BJ (cell line): ENCODE measurements at places on chromosomes 7 and 10. TPM values are rescaled to one million over a fixed set of nuclear protein-coding genes. Genes with fewer than 3 reads are reported as not detected.
A peak's percentile ranks its signal among the peaks of the same experiment; 100 is the strongest.

GRCh38 chr10:84424731-84425167, 96.4 kb downstream of the CCSER2 start:
- DNase-seq: peak; percentile 96

GRCh38 chr7:130893441-130893894, 159.5 kb upstream of the KLF14 start:
- DNase-seq: no peak

DNA sequence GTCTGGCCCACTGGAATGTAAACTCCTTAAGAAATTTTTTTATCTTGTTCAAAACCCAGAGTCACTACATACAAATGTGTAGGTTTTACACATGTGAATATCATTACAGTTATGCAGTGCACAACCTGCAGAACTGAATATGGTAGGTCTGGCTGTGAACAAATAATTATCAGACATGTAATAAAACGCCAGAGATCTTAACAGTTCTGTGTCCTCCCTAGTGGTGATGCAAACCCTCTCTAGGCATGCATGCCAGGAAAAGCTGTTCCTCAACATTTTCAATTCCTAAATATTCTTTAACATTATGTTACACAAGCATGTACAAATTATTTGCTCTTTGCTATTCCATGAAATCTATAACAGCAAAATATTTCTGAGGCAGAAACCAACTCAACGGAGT, 124.6 kb downstream of the IMMP2L start:
- no peak for DNase-seq

GRCh38 chr7:1669064-1669951, 769 bp upstream of the ELFN1 start:
- no peak for DNase-seq

TUBAL3 gene
- polyA plus RNA-seq: not detected in 2 replicates

- DNase-seq: no peak
Observed at GRCh38 chr7:77569514-77570232, 32.6 kb downstream of the PTPN12 start.

GPR85 gene
- 2.6 and 4.8 TPM in 2 replicates for polyA plus RNA-seq

GRCh38 chr7:44958645-44959344, 20.0 kb downstream of the MYO1G start:
- no peak for DNase-seq

DNA sequence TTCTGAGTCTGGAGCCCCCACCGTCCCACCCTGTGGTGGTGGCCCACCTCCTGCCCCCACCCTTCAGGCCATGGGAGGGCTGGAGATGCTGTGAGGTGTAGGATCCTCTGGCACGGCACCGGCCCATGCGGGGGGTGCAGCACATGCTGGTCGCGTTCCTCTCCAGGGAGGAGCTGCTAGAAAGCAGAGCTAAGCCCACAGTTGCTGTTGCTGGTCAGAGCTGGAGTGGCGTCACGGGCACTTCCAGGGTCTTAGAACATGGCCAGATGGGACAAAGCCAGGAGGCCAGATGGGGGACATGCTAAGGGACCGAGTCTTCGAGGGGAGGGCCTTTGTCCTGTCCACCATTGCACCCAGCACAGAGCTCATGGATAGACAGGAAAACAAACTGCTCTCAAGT, 21.6 kb downstream of the AGAP3 start:
- DNase-seq: no peak

- no peak for DNase-seq
Observed at GRCh38 chr7:55733241-55734140, 129.1 kb downstream of the SEPTIN14 start.

DNA sequence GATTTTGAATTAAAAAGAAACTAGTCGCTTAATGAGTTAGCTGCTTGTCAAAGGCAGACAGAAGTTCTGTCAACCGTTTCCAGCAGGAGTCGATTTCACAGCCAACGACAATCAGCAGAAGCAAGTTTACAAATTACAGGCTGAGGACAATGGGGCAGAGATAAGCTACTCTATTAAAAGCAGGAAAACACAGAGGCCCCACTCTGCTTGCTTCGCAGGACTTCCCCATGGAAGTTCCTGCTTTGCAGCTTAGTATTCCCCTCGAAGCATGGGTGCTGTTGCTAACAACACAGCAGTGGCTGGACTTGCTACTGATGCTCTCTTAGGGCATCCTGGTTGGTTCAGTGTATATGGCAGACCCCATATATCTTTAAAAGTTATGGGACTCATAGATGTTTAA, 50.8 kb upstream of the KLF6 start:
- DNase-seq: no peak

- no peak for DNase-seq
Observed at GRCh38 chr7:33278095-33278494, 148.7 kb downstream of the BBS9 start.

DNA sequence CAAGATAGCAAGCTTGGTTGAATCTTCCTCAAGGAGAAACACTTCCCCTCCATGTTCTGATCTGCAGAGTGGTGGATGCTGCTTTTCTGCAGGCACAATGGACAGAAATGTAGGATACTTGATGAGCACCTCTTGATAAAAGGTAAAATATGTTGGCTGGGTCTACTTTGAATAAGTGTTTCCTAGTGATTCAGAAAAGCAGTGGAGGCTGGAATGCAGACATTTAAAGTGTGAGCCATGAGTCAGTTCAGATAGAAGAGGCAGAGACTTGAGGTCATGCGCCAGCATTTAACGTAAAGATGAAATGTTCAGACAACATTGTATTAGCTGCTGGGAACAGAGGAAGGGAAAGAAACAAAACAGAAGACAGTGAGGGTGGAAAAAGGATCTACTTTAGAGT, 403.1 kb downstream of the ADRA2A start:
- DNase-seq: no peak

GPR22 gene
- not detected in 2 replicates for polyA plus RNA-seq

CDK14 gene
- polyA plus RNA-seq: 6.7 and 11.8 TPM in 2 replicates

GRCh38 chr7:831596-832166, 595 bp upstream of the SUN1 start:
- peak; percentile 85 for DNase-seq

DNA sequence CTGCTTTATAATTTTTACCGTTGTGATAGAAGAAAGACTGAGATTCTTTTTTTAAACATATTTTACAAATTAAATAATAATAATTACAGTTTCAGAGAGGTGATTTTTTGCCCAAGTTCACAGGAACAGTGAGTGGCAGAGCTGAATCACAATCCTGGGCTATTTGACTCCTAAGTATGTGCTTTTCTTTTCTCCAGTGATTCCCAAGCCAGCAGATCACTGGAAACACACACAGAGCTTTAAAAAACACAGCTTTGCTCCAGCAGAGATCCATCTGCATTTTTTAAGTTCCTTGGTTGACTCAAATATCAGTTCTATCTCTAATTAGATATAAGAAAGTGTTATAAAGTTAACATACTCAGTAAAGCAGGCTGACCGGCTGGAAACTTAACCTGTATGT, 69.0 kb downstream of the AHR start:
- DNase-seq: no peak

SLC16A12 gene
- polyA plus RNA-seq: 0.02 and 0.06 TPM in 2 replicates

- DNase-seq: no peak
Observed at GRCh38 chr10:97333351-97333600, 1.3 kb downstream of the FRAT2 start.

- no peak for DNase-seq
Observed at GRCh38 chr7:128740996-128741395, 1.8 kb downstream of the CALU start.

DNA sequence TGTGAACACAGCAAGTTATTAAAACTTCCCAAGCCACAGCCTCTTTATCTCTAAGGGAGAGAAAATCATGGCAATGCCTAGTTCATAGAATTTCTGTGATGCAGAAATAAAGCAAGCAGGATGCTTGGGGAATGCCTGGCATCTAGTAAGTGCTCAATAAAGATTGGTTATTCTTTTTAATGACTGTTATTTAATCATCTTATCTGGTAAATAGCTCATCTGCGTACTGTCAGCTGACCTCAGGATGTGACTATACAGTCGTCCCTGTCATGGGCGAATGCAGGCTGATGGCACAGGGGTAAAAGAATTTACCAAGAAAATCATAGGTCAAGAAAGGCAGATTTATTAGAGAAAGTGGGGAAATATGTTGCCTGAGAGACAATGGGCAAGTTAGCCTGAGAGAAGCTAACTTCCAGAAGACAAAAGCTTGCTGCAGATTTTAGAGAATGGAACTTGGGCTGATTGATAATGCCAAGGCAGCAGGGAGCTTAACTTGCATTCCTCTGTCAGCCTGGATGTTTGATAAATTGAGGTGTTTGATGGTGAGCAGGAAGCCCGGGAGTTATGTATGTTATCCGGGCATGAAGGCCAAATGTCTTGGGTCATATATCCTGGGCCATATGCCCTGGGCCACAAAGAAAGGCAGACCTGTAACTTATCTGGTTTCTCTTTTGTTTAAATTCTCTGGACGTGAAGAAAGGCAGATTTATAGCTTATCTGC, 126.0 kb downstream of the KCNMA1 start:
- no peak for DNase-seq

GRCh38 chr10:110340816-110341215, 36.1 kb upstream of the SMNDC1 start:
- no peak for DNase-seq

DNA sequence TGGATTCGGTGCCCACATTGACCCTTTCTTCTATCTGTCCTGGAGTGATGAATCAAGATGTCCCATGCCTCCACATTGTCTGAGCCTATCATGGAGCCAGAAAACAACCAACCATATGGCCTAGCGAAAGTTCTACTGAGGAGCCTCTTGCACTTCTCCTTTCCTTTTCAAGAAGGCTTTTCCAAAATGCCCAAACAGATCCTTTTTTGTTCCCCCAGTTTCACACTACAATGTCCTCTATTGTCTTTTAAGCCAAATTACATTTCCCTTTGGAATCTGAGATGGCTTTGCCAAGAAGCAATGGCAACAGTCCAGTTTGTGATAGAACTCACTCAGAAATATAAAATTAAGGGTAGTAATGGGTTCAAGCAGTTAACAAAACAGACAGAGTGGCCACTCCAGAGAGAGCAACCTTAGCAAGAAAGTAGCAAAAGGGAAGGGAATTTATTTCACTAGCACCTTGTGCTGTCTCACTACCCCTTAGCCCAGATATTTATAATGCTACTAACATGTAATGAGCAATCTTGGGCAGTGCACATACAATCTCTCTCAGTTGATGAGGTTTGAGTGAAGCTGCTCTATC, 194.6 kb upstream of the PDE1C start:
- no peak for DNase-seq

DNA sequence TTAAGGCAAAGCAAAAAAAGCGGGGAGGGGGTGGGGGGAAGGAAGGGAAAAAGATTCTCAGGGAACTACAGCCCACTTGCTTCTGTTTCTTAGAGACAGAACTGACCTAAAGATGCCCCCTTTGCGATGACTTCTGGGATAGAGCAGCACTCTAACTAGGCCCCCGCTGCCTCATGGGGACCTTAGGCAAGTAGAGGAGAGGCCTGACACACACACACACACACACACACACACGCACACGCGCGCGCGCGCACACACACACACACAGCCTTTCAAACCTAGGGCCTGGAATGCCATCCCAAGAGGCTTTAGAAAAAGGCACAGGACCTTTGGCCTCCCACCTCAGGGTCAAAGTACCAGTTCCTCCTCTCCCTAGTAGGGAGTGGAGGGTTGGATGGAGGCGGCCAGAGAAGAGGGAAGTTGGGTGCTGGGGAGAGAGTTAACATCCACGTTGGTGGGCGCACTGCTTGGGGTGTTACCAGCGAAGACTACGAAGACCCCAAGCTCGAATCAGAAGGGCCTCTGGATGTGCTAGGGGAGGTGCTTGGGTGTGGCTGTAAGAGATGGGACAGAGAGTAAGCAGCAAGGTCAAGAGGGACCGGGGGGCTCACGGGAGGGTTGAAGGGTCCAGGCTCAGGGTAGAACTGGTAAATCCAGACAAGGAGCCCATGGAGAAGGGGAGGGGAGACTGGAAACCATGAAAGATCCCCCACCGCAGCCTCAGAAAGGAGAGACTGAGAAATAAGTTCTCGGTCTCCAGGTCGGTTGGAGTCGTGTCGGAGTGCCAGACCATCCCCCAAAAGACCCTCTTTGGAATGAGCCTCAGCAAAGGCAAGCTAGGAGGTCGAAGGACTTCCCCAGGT, 1.2 kb upstream of the COL1A2 start:
- no peak for DNase-seq

- DNase-seq: no peak
Observed at GRCh38 chr10:80484676-80485075, 30.6 kb downstream of the TSPAN14 start.

DNA sequence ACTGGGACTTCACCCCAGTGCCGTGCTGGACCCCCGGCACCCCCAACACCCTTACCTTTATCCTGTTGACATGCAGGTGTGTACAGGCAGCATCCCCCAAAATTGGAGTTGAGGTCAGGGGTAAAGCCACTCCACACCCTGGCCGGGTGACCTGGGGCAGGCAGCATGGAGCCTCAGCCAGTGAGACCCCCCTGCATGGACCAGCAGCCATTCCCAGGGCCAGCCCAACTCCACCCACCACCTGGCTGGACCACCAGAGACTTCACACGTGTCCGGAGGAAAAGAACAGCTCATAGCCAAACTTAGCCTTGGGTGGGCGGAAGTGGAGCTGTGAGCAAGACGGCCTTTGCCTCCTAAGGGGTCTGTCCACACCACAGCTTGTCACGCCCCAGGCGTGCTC, 413.0 kb upstream of the FOXK1 start:
- DNase-seq: no peak

DNA sequence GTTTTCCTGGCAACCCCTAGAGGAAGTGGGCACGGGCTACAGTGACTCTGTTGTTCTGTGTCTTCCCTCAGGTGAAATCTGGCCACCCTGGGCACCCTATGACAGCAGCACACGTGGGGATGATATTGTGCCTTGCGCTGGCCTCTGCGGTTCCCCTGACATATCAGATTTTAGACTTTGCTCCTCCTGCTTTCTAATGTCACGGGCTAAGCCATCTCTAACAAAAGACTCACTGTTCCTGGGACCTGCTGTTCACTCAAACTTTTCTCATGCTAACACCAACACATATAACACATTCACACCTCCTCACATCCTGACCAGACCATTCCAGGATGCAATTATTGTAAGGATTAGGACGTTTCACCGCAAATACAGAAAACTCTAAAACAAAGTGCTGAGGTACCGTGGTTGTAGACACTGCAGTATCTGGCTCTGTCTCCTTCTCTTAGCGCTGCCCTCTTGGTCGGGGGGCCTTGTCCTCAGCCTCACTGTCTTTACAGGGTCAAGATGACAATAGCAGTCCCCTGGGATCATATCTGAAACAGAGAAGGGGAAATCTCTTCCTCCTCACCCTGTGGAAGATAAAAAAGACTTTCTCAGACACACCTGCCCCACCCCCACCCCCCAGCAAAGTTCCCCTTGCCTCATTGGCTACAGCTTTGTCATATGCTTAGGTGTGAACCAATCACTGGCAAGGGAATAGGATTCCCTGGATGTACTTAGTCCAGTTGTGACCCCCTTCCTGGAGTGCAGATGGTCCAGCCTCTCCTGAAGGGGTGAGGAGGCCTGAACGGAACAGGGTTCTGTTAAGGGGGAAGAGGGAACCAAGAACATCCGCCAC, 14.1 kb downstream of the CHN2 start:
- DNase-seq: no peak

TMEM139 gene
- polyA plus RNA-seq: 0.11 and 0.15 TPM in 2 replicates

- no peak for DNase-seq
Observed at GRCh38 chr10:103648251-103648635, 154.7 kb downstream of the NEURL1 start.

PITX3 gene
- not detected in 2 replicates for polyA plus RNA-seq

- no peak for DNase-seq
Observed at GRCh38 chr10:29130190-29130673, 158.6 kb upstream of the LYZL1 start.
